ENCODE measurements at places on chromosomes 3 and 15. TPM values are rescaled to one million over a fixed set of nuclear protein-coding genes. Genes with fewer than 3 reads are reported as not detected.

The SERPINI2 gene
- total RNA-seq = not detected

The ANKUB1 gene
- total RNA-seq = not detected

The C3orf49 gene
- not detected for total RNA-seq

The DPPA2 gene
- total RNA-seq = not detected

The ERICH6 gene
- not detected for total RNA-seq

The TTC23 gene
- total RNA-seq = 38.3 TPM

The IDH2 gene
- 95.5 TPM for total RNA-seq

The CLRN1 gene
- total RNA-seq = not detected

The RETNLB gene
- total RNA-seq = not detected

The RSRC1 gene
- total RNA-seq = 65.3 TPM

The SYNPR gene
- total RNA-seq = not detected

The LRRC2 gene
- total RNA-seq = 0.12 TPM

- no peak for DNase-seq
These were observed 54.1 kb upstream of the IGF2BP2 start for GRCh38 chr3:185878920-185879319.

DNA sequence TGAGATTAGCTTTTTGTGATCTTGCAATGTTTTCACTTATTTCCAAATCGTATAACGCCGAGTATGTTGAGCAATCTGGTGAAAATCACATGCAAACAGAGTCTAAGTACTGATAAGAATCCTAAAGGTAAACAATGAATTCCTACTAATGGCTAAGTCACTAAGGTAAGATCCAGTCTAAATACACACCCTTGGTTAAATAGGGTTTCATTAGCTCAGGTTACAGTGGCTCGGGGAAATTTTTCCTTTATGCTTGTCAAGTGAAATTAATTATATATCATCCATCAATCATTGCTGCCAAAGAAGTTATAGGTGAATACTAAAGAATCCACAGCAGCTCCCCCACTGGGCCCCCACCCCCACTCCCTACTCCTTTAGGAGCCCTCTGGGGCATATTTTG is 139.3 kb downstream of the SOX2 start:
- no peak for DNase-seq

DNA sequence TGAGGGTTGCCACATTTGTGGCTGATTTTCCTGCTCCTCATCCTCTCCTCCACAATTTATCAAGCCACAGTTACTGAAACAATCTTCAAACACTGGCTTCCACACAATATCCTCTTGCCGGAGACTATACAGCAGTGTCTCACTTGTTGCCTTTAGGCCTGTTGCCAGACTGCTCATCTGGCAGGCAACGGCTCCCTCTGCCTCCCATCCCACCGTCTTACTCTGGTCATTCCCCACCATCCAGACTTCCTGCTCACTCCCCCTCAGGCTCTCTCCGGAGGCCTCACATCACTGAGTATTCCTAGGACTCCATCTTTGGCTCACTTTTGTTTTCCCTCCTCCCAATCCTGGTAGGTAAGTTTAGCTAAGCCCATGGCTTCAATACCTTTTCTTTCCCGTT is 301.9 kb downstream of the IL20RB start:
- peak; percentile 11 for DNase-seq

DNA sequence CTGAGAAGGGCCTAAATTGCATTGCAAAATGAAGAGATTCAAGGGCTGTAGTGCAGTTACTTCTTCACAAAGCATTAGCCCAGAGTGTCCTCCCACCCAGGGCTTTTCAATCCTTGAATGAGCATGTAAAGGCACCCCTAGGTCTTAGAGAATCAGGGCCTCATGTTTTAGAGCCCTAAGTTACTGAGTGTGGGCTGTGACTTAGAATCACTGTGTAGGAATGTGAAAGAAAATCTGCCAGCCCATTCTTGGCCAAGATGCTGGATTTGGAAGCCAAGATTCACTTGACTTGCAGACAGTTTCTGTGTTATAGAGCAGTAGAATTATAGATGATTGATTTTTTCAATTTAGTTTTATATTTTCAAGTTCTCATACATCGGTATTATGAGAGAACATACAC is 153.2 kb downstream of the MYRIP start:
- DNase-seq = no peak

GRCh38 chr15:78244893-78245292 is 10.5 kb upstream of the ACSBG1 start:
- DNase-seq = no peak

DNA sequence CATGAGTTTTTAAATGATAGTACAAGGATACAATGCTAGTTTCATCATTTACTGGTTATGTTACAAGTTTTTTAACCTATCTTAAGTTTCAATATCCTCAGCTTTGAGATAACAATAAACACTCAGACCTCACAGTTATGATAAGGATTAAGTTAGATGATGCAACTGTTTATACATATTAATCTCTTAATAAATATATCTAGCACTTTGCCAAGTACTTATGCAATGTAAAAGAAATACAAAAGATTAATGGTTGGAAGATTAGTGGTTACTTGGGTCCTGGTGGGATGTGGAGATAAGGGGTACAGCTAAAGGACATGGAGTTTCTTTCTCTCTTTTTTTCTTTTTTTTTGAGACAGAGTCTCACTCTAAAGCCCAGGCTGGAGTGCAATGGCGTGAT is 12.0 kb downstream of the SPPL2A start:
- DNase-seq = no peak

GRCh38 chr3:111311709-111312235 is 230.2 kb upstream of the CD96 start:
- peak; percentile 36 for DNase-seq

GRCh38 chr15:69012761-69013364 is 1.6 kb upstream of the NOX5 start:
- DNase-seq = no peak

DNA sequence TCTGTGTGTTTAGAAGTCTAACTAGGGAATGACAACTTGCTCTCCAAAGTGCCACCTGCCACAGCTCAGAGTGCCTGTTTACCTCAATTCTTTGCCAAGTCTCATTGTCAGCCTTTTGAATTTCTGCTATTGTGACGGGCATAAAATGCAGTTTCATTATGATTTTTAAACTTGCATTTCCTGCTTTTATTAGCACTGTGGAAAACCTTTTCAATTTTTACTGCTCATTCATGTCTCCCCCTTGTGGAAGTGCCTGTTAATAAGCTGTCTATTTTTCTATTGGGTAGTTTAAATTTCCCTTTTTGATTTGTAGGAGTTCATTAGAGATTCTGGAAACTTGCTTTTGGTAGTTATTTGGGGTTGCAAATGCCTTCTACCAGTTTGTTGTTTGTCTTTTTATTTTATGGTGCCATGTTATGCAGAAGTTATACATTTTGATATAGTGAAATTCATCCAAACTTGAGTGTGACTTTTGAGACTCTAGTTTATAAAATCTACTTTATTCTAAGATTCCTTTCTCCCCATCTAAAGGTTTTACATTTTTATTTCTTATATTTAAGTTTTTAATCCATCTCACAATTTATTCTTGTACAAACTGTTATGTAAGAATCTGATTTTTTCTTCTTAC is 53.9 kb upstream of the FRMD4B start:
- DNase-seq = peak; percentile 22

- DNase-seq = peak; percentile 47
These were observed 13.3 kb downstream of the DNAJB11 start for GRCh38 chr3:186583831-186584230.

- DNase-seq = no peak
These were observed 21.0 kb downstream of the XXYLT1 start for GRCh38 chr3:195249858-195250464.

- no peak for DNase-seq
These were observed 31.5 kb downstream of the FBN1 start for GRCh38 chr15:48614051-48614450.
